NCI-H2227 treated with DMSO at 0.1 percent for 48 hours (cell line): ENCODE measurements at places on chromosomes 2 and 18.

GRCh38 chr2:144630459-144631215 lies 110.7 kb upstream of the ZEB2 start:
- no peak for DNase-seq

GRCh38 chr2:103176294-103176915 lies 414.6 kb downstream of the TMEM182 start:
- DNase-seq: no peak

GRCh38 chr2:130183512-130184373 lies 1.7 kb downstream of the MZT2B start:
- peak; percentile 35 for DNase-seq

GRCh38 chr2:74554820-74555531 lies 456 bp downstream of the DOK1 start:
- DNase-seq: peak; percentile 47

DNA sequence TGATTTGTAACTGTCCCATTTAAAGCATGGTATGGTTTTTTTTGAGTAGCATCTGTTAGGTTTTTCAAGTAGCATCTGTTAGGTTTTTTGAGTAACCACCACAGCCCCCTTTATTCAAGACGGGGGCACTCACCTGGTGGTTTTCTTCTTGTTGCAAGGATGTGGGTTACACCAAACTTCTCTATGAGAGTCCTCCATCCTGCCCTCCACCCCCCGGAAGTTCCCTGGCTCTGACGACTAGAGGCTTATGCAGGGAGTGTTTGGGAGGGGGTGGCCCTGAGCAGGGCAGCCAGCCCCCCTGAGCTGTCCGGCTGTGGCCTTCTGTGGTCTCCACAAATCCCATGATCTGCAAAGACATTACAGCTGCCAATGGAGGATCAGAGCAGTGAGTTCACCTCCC lies 39.3 kb downstream of the MTCL1 start:
- DNase-seq: no peak

DNA sequence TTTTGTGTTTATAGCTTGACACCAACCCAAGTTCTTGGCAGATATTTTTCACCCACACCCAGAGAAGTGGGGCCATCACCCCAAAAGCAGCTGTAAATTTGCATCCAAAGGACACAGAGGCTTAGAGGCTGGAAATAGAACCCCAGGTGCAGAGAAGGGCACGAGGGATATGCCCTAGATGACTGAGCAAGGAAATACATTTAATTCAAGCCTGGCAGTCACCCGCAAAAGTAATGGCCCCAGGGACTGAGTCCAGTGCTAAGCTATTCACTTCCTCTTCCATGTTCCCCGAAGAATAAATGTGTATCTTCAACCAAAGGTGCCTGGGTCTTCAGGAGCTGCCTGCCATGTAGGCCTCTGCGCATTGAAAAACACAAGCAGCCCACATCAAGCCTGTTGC lies 14.0 kb upstream of the REG3G start:
- no peak for DNase-seq

DNA sequence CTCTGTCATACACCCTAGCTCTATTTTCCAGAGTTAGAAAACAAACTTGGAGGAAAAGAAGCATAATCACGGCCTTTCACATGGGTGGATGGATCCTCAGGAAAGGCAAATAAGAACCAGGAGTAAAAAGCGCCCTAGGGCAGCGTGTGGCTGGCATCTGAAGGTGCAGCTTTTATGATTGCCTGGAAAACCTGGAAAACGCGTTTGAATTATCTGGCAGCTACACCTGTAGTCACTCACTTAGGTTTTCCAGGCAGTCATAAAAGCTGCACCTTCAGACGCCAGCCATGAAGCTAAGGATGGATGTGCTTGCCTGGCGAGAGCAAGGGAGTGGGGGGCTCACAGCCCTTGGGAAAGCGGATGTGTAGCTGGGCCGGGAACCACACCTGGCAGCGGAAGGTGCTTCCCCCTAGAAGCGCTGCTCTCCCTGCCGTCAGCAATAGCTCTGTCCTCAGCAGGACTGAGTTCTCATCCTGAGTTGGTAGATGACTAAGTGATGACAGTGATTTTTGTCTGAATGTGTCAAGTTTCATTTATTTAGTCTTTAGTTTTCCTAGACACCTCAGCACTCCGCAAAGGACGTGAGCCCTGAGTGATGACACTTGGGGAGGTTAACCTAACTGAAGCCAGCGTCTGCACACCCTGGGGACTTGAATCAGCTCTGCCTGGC lies 82.0 kb downstream of the DCDC2C start:
- no peak for DNase-seq

- no peak for DNase-seq
Observed at GRCh38 chr2:58019229-58019628, 27.4 kb upstream of the VRK2 start.

DNA sequence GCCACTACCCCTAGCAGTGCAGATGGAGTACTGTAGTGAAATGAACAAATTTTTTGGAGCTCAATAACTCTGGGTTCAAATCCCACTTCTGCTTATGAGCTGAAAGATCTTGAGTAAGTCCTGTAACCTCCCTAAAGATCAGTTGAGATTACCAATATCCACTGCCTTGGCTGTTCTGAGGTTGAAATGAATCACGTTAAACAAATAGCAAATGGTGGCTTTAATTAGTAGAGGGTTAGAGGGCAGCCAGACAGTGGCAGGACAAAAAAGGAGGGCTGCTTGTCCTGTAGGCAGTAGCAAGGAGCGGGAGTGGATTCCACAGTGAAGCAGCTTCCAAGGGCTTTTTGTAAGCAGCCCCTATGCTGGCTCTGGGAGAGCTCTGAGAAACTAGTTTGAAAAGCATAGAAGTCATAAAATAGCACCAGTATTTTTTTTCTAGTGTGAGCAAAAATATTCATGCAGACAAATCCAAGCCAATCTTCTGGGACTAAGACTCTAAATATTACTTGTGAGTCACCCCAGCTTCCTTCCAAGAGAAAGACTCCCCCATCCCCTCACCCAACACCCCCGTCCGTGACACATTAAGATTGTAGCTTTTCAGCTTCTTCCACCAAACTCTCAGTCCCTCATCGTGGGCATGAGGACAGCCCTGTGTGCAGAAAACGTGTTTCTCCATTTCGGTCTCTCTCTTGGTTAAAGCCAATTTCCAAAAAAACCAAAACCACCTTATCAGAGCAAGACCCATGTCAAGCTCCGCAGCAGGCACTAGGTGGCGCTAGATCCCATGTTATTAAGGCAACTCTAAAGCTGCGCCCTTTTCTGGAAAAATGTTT lies 123.5 kb upstream of the LGALSL start:
- peak; percentile 88 for DNase-seq

DNA sequence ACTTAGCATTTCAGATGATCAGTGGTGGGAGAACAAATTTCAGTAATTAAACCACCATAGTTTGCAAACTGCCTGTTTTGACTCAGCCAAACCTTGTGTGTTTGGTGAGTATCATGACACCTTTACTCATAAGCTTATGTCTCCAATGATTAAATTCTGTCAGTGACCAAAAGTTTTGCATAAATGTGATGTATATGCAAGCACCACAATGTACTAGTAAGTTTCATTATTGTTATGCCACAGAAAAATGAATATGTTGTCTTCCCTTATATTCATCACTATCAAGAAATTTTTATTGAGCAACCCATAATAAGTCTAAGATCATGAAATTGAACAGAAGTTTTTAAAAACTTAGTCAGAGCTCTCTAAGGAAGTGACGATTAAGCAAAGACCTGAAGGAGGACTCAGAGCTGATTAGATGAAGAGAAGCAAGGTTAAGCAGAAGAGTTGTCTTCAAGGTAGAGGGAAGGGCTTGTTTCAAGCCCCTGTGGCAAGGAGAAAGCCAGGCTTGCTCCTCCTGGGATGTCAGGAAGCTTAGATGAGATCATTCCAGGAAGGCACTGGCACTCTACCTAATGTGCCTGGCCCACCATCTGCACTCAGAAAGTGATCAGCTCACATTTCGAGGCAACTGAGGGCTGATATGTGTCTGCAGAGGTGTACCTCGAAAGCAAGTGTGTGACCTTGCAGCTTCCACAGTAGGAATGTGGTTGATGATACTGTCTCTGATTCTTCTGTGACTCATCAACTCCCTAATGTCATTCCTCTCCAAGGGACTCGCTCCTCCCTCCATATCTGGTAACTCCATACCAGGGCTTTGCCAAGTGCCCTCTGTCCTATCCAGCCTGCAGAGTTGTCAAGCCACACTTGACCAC lies 54.7 kb downstream of the KCTD18 start:
- no peak for DNase-seq

GRCh38 chr2:128406736-128407554 lies 88.3 kb upstream of the HS6ST1 start:
- no peak for DNase-seq

GRCh38 chr2:208820014-208820688 lies 413.6 kb downstream of the PTH2R start:
- DNase-seq: peak; percentile 59

DNA sequence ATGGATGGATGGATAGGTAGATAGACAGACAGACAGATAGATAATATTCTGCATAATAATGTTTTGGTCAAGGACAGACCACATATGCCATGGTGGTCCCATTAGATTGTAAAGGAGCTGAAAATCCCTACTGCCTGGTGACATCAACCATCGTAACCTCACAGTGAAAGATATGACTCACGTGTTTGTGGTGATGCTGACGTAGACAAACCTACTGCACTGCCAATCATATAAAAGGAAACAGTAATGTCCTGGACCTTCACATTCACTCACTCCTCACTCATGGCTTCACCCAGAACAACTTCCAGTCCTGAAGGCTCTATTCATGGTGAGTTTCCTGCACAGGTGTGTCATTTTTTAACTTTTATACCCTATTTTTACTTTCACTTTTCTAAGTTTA lies 202.9 kb upstream of the TPO start:
- no peak for DNase-seq

DNA sequence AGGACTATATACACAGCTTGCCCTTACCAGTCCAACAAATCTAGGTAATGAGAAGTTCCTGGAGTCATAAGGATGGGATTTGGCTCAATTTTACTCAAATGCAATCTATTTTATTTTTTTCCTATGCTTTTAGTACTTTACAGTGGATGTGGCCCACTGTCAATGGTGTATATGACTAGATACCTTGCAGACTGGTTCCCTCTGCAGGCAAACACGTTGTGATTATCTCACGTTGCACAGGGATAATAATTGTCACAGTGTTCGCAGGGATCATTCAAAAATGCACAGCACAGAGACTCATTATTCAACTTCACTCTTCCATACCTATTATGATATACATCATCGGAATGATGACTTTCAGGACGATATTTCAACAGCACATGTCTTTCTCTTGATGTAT lies 359.7 kb downstream of the MBD2 start:
- DNase-seq: no peak

GRCh38 chr2:43020990-43021669 lies 205.3 kb downstream of the ZFP36L2 start:
- DNase-seq: no peak

GRCh38 chr2:2719015-2719414 lies 387.9 kb upstream of the MYT1L start:
- no peak for DNase-seq

DNA sequence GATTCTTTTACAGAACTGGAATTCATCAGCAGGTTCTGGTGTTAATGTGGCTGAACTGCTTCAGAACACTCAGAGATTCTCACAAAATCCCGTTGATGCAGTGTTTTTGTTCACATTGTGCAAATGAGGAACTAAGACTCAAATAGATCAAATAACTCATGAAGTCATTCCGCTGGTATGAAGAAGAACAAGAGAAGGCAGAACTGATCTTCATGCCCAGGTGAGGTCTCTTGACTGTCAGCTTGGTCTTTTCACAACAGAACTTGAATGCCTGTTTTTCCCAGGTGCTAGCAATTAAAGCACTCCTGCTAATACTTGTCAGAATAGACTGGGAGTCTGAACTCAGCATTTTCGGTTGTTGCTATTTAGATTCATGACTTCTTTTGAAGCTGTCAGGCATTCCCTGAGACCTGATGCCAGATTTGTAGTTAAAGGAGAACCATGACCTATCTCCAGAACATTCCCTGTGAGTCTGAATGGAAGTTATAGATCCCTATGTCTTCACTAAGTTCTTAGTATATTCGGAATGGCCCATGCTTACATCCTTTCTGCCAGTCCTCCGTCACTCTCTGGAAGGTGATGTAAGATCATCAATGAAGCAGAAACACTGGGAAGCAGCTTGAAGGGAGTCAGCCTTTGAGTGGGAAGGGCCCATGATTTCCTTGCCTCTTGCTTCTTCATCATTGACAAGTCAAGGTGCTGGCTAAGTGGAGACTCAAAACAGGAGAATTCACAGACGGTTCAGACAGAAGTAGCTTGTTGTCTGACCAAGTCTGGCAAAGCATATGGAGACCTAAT lies 155.7 kb downstream of the MTCL1 start:
- DNase-seq: no peak

- no peak for DNase-seq
Observed at GRCh38 chr2:35714883-35715282, 640.7 kb upstream of the CRIM1 start.

DNA sequence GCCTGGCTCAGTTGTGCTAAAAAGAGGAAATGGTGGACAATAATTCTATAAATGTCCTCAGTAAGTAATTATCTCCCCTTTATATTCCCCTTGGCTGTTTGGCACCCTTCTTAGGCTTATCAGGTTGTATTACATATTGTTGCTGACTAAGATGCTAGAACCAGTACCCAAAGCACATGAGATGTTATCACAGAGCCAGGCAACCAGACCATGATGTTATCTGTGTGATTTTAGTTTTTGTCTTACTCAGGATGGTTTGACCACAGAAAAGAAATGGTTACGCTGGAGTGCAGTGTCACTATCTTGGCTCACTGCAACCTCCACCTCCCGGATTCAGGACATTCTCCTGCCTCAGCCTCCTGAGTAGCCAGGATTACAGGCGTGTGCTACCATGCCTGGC lies 15.2 kb downstream of the R3HDM1 start:
- no peak for DNase-seq

DNA sequence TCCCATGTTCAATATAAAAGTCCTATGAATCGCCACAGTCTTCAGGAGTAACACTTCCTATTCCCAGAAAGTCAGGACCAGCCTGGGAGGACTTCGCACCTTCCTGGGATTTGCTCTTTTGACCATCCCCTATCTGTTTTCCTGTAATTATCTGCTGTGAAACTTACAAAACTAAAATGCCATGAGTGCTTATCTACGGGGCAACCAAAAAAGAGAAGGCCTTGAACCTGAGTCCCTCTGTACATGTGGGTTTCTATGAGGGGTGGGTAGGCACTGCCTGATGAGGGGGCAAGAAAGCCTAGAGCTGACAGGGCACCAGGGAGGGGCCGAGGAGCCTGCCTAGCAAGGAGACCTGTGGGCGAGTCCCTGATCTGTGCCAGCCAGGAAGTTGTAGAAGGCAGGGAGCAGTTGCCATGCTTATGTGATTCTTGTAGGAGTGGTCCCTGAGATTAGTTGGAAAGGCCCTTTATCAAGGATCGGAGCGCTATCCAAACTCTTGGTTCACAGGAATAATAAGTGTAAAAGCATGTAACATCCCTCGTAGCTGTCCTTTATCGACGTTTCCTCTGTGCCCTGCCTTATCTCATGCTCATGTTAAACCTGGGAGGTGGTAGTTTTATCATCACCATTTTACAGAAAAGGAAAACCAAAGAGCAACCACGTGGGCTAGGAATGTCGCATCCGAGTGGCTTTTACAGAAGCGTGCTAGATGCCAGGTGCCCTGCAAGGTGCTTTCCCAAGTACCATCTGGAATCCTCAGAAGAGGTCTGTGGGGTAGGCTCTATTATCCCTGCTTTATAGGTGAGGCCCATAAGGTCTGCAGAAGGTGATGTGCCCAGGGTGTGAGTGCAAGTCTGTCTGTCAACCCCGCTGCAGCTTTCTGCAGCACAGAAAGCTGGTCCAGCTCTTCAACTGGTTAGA lies 111.8 kb downstream of the B3GNT2 start:
- DNase-seq: no peak

- DNase-seq: no peak
Observed at GRCh38 chr2:37707393-37707792, 36.0 kb upstream of the CDC42EP3 start.

- DNase-seq: no peak
Observed at GRCh38 chr2:119083416-119083815, 75.1 kb downstream of the C1QL2 start.
